ENCODE measurements at places on chromosomes 3 and 15.

GRCh38 chr3:194637541-194638400, 4.6 kb upstream of the TMEM44 start:
- no peak for DNase-seq

- no peak for DNase-seq
Observed at GRCh38 chr15:67042551-67043142, 22.8 kb upstream of the SMAD3 start.

DNA sequence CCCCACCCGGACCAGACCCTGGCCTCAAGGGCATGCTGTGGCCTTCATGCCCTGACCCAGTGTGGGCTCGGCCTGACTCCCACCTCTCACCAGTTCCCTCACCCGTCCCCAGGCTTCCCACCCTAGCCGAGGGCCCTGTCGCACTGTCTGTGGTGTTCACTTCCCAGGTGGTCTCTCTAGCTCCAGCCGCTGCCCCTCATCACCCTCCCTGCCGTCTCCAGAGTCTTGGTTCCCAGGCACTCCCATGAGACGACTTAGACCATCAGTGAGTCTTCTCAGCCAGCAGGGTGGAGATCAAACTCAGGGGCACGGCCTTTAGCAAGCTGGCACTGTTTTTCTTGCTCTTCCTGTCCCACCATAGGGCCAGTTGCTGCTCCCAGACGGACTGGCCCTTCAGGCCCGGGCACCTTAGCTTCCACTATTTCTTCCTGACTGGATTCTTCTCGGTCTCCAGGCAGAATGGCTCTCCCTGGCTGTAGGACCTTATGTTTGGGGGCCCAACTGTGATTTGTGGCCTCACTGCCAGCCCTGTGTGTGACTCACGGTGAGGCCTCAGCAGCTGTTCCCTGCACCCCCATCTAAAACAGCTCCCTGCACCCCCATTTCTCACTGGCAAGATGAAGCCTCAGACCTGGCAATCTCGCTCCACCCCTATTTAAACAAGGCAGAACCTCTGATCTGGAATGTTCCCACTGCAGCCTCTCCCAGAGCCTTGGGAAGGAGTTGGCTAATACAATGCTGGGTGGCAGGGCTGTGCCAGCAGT, 9.4 kb upstream of the PCSK6 start:
- no peak for DNase-seq

GRCh38 chr15:70703096-70703878, 60.1 kb downstream of the UACA start:
- no peak for DNase-seq

DNA sequence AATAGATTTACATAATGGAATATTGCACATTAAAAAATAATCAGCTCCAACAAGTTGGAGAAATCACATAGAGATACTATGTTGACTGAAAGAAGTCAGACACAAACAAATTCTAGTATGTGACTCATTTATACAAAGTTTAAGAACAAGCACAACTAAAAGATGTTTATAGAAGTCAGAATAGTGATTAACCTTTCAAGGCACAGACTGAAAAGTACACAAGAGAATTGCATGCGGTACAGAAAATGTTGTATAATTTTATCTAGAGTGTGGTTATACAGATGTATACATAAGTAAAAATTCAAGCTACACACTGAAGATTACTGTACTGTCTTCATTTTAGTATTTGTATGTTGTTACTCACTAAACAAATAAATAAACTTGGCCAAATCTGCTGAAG, 19.3 kb upstream of the ATOSA start:
- DNase-seq = no peak

DNA sequence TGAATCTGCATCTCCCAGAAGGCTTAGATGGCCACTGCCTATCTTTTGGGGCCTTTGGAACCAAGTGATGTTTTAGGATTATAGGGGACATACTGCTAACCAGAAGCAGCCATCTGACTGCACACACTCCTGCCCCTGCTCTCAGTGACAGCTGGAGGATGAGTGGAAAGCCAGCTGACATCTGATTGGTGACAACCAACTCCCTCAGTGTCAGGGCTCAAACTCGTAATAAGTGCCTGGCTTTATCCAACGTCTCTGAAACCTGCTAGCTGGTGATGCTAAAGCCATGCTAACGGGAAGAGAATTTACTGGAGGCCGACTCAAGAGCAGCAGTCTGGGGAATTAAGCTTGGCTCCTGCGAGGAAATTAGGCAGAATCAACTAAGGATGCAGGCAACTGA, 35.1 kb downstream of the KY start:
- no peak for DNase-seq

DNA sequence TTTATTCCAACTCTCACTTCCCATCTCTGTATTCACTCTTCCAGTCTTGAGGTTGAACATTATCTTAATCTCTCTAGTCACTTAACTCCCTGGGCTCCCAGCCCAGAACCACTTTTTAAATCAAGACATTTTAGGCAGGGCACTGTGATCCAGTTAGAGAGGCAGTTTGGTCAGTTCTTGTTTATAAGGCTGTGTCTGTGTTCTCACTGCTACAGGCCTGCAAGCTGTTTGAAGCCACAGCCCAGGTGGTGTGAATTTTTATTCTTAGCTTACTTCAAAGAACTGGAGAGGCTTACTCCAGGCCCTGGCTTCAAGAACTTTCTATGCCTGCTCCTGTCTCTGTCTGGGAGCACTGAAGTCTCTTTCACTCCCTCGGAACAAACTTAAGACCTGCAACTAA, 906.1 kb downstream of the CADM2 start:
- DNase-seq = no peak

- DNase-seq = no peak
Observed at GRCh38 chr3:69499422-69499821, 113.5 kb upstream of the FRMD4B start.

DNA sequence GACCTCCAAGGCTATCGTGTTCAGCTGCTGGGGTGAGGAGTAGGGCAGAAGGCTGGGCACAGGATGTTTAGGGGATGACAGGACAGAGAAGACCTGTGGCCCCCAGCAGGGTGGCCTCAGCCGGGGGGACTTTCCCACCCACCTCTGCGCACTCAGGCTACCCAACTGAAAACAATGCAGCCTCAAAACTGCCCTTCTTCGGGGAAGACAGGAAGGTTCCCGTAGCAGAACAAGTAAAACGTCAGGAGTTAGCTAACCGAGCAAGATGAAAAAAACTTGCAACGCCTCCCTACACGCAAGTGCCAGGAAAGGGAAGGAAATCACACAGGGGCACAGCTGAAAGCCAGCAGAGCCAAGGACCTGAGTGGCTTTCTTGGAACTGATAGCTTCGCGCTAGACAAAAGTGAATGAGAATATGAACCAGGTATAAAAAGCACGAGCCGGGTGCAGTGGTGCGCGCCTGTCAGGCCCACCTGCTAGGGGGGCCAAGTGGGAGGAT, 38.4 kb upstream of the FURIN start:
- no peak for DNase-seq

DNA sequence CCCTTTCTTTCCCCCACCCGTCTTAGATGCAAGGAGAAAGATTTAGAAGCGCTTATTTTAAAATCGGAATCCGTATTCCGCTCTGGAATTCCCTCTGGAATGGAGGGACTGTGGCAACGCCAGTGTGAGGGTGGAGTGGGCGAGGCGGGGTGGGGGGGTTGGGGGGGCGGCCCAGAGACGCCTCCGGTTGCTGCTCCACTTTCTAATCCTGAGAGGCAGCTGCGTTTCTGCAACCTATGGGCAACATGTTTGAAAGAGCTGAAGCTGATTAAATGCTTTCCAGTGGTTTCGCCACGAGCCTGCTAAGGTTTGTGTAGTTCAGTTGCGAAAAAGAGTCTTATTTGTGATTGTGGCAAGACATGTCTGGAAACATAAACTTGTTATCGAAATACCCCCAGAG, at the start of gene CCK:
Gene CCK (minus strand): TSS at position 101 of the 400 bp plus-strand sequence. CDS start 2,555 bp downstream, outside the sequence.
- DNase-seq = no peak

GRCh38 chr15:70473581-70474370, 289.6 kb downstream of the UACA start:
- DNase-seq = no peak

DNA sequence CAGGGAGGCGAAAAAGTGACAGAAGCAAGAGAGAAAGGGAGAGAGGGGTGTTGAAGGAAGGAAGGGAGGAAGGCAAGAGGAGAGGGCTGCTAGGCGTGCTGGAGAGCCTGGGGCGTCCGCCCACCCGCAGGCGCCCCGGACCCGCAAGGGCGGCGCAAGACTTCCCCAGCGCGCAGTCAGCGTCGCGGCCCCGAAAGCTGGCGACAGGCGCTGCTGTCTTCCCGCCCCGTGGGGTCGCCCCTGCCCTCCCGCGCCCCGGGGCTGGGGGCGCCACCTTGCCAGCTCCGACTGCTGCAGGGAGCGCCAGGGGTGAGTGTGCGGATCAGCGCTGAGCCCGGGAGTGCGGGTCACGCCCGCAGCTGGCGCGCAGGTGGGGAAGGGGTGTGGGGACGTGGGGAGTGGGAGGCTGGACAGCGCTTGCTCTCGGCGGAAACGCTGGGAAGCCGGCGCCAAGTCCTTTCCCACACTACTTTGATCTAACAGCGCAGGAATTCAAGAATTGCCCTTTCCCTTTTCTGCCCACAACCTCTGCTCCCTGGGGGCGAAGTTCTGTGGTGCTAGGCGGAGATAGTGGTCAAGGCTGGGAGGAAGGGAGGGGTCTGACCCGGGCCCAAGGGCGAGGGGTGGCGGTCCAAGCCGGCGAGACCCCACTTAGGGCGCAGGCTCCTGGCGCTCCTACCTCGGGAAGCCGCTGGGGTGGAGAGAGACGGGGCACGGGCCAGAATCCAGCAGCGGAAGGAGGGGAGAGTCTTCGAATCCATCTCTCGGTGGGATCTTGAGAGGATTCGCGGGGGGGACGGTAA, 266.1 kb downstream of the CGGBP1 start:
- DNase-seq = no peak

DNA sequence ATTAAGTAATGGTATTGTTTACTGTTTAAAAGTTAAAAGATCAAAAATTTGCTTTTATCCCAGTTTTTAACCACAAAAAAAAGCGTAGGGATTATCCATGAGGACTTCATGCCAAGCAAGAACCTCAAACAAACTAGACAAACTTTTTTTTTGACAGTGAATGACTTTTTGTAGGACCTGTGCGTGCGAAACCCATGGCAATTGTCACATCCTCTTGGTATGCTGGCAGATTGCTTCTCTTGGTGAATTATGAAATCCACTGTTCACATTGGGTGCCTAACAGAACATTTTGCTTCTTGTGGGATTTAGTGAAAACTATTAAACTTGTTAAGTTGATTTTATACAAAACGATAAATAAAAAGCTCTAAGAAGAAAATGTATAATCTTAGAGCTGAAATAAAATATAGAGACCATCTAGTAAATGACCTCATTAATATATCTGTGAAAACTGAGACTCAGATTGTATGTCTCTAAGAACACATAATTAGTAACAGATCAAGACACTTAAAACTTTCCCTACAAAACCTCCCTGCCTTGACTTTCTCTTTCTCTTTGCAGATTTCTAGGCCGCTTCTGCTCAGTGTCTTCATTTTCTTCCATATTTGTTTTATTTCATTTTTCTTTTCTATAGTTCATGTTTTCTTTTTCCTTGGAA, 87.3 kb upstream of the CGNL1 start:
- DNase-seq = no peak

DNA sequence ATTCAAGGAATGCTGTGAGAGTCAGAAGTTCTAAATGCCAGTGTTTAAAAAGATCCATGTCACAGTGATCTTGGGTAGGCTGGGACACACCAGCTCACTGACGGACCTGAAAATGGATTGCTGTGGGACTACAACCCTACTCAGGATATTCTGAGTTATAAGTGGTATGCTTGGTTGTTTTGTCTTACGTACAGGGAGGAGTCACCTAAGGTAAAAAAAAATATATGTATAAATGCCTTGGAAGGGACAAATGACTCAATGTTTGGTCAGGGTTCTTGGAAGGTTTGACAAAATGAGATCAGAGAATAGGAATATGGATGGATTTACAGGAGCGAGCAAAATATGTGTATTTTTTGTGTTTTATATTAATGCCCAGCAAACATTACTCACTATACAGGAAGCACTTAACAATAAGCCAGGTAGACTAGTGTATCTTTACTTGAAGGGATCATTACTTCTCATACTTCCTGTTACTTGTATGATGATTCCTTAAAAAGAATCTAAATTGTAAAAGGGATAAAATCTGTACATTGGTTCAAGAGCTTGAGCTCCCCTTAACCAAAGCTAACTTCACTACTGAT, 767.3 kb downstream of the GBE1 start:
- no peak for DNase-seq

DNA sequence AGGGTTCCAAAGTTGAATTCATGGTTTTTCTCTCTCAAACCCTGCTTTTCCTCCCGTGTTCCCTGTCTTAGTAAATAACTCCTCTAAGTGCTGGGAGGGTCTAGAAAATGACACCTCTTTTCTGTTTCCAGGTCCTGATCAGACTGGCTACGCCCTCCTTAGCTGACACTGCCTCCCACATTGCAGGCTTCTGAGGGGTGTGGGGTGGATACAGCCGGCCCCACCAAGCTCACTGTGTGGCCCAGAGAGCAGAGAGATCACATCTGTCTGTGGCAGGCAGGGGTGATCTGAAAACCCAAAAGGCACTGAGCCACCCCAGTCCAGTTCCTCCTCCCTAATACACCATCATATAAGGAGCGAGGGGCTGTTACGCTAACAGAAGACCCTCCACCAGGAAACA, 62.7 kb downstream of the BDH1 start:
- no peak for DNase-seq

- no peak for DNase-seq
Observed at GRCh38 chr3:10194328-10195071, 29.8 kb downstream of the IRAK2 start.

GRCh38 chr3:156513619-156514018, 41.3 kb downstream of the SSR3 start:
- DNase-seq = no peak

DNA sequence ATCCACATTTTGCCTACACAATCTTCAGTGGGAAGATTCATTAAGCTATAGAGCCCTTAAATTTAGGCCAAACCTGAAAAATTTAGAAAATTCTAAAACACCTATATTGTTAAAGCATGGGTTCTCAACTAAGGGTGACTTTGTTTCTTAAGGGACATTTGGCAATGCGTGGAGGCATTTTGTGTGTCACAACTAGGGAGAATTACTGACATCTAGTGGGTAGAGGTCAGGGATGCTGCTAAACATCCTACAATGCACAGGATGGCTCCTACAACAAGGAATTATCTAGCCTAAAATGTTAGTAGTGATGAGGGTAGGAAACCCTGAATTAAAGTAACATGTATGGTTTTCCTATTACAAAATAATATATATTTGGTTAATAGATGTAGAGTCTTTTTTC, 55.8 kb downstream of the TBC1D5 start:
- no peak for DNase-seq

DNA sequence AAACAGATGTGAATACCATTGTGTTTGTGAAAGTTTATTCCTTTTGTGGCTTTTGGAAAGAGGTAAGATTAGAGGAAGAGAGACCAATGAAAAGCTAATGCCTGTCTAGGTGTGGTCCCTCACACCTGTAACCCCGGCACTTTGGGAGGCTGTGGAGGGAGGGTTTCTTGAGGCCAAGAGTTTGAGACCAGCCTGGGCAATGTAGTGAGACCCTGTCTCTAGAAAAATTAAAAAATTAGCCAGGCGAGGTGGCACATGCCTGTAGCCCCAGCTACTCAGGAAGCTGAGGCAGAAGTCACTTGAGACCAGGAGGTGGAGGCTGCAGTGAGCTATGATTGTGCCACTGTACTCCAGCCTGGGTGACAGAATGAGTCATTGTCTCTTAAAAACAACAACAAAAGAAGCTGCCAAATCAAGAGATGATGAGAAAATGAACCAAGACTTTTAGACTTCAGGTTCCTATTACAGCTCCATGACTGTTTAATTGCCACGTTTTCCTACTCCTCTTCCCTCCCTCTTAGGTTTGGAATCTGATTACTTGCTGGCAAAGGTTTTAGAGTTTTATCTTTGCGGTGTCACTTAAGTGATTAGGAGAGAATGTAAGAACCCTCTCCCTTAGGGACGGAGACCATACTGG, 68.7 kb downstream of the CGNL1 start:
- DNase-seq = no peak

Data from activated CD4-positive, alpha-beta T cell treated with anti-CD3 and anti-CD28 coated beads, Interleukin-2, amount 50 U/mL, for 24 hours (primary cell).